ENCODE measurements at places on chromosomes 2 and 18. TPM values are rescaled to one million over a fixed set of nuclear protein-coding genes. Genes with fewer than 3 reads are reported as not detected.

The ALPG gene
- not detected for polyA plus RNA-seq

The TUBB8B gene
- polyA plus RNA-seq = not detected

The SANBR gene
- polyA plus RNA-seq = 7.9 TPM

The DOK6 gene
- 0.16 TPM for polyA plus RNA-seq

The DYNAP gene
- not detected for polyA plus RNA-seq

The SP140 gene
- polyA plus RNA-seq = 1.5 TPM
